ENCODE measurements at places on chromosomes 4 and X.

- DNase-seq: no peak
Measured at GRCh38 chrX:102975016-102975415, 37.9 kb downstream of the RAB40AL start.

GRCh38 chrX:6184900-6185515 is 43.7 kb downstream of the NLGN4X start:
- no peak for DNase-seq

GRCh38 chrX:106951230-106951629 is 31.0 kb downstream of the CLDN2 start:
- no peak for DNase-seq

GRCh38 chr4:153296040-153296823 is 48.3 kb upstream of the MND1 start:
- DNase-seq: no peak

GRCh38 chrX:136616987-136617685 is 30.8 kb upstream of the CD40LG start:
- no peak for DNase-seq

GRCh38 chrX:129755779-129756650 is 17.2 kb downstream of the XPNPEP2 start:
- DNase-seq: no peak

DNA sequence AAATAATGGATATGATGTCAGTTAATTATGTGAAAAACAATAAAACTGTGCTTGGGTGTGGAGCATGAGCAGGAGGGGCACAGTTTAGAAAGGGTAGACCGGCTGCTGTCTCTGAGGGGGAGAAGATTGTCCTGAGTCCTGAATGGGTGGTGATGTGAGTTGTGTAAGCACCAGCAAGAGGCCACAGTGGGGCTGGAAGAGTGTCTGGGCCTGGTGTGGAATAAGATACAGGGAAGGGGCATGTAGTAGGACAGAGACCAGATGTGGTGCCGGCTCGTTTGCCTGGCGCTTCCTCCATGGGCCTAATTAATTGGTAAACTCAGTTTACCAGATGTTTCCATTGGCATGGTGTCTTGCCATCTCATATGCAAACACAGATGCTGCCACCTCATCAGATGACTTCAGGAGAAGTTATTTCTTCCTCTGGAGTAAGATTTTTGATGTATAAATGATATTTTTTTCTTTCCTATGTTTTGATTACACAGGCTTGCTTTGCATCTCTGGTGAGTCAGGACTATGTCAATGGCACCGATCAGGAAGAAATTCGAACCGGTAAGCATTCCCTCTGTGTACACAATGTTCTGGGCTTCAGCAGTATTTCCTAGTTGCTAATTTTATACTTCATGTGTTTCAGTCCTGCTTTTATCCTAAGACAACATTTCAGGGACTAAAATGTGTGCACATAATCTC is 5.1 kb downstream of the MED28 start:
- DNase-seq: no peak

GRCh38 chr4:154720123-154720522 is 23.7 kb upstream of the LRAT start:
- DNase-seq: no peak

DNA sequence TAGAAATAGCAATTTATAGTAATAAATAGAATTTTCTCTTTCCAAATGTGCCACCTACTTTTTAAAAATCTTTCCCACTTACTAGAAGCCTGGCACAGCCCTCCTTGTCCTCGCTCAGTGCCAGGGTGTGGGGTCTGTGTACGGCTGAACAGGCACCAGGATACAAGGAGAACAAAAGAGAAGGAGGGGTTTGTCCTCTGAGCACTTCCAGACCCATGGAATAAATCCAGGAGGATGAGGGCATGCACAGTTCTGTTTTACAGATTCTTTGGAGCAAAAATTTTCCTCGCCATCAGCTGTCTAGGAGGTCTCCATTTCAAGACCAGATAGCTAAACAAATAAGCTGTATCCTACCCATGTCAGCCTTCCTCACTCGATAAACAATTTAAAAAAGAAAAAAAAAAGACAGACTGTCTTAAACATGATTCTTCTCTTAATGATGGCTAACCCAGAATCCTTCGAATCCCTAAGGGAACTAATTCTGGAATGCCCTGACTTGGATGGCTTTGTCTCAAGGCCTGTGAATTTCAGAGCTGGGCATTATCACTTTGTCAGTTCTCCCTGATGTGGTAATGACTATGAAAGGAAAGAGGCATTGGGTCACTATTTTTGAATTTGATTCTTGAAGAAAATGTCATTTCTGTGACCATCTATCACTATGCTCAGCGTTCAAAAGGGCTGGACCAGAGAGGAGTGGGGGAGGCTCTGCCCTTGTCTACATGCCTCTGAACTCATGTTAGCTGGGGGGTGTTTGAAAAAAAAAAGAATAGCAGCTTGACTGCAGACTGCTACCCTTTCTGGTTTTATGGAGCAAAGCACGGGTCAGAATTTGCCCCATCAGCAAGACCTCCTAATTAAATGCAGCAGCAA is 151.0 kb downstream of the DCTD start:
- DNase-seq: no peak

- DNase-seq: no peak
Measured at GRCh38 chrX:44011506-44011905, 38.3 kb upstream of the NDP start.

DNA sequence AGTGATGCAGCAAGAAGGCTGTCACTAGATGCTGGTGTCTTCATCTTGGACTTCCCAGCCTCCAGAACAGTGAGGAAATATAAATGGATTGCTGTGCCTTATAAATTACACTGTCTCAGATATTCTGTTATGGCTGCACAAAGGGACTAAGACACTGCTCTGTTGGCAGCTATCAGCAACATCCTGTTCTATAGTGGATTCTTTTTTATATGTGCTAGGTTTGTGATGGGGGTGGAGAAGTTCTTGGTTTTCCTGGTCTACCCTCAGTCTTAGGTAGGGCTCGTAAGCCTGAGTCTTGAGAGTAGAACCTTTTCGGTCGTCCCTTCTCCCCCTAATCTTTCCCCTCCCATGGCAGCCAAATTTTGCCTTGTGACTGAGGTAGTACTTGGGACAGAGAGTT is 17.3 kb downstream of the STIM2 start:
- DNase-seq: peak; percentile 35

- no peak for DNase-seq
Measured at GRCh38 chr4:87058356-87059073, 123.7 kb downstream of the AFF1 start.

- DNase-seq: no peak
Measured at GRCh38 chr4:15270201-15270600, 157.6 kb upstream of the C1QTNF7 start.

- DNase-seq: no peak
Measured at GRCh38 chrX:75781611-75782010, 3.4 kb downstream of the MAGEE2 start.

GRCh38 chr4:176791591-176792325 is 964 bp downstream of the VEGFC start:
- no peak for DNase-seq

DNA sequence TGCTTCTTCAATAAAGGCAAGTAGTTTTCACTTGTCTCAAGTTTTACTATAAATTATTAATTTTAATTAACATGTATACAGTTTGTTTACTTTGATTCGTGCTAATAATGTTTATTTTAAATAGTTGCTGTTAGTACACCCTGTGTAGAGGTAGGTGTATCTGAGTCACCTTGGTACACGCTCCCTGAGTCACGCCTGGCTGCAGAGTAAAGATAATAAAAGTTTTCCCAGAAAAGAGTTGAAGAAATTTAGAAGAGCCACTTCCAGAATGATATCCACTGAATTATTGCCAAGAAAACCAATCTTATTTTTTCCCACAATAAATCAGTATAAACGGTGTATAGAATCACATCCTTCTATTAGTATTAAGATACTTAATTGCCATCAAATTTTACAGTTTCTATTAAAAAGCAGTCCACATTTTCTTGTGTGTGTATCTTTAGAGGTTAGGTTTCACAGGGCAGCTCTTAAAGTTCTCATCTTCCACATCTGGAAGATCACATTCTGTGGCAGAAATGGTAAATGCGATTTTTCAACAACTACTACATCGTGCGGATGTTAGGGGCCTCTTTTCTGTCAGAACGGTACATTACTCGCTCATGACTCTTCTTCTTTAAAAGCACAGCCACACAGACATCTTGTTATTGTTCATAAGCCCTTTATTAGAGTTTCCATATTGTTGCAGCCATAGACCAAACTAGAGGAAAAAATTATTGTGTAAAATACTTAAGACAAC is 55.4 kb downstream of the HADH start:
- no peak for DNase-seq

Data from naive thymus-derived CD8-positive, alpha-beta T cell (primary cell).